Activated naive CD4-positive, alpha-beta T cell (primary cell): ENCODE measurements at places on chromosomes 1 and 21.

- DNase-seq = no peak
Observed at GRCh38 chr21:24869862-24870261, 737.4 kb downstream of the MRPL39 start.

DNA sequence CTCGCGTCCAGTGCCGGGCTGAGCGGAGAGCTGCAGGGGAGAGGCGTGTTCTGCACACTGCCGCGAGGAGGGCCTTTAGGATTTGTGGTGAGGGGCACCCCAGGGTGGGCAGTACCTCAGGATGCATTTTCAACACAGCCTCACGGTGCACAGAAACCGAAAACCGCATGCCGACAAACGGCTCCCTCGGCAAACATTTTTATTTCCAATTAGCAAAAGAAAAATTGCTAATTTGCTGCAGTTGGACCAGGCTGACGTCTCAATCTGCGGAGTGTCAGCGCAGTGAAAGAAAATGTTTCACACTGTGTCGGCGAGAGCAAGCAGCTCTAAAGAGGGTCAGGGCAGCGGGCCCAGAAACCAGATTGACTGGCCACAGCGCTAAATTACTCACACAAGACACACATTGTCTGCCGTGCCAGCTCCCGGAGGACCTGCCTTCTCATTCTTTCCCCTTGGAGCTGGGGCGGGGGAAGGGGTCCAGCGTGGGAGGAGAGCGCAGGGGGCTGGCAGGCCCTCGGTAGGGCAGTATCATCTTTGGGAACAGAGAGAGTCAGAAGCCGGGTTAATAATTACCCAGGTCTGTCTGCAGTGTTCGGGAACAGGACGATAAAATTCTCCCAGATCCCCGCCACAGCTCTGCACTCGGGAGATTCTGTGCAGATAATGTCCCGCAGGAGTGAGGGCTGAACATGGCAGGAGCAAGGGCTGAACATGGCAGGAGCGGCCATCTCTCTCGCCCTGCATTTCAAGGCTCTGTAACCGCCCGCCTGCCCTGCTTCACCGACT is 150.2 kb downstream of the PRDM16 start:
- no peak for DNase-seq

DNA sequence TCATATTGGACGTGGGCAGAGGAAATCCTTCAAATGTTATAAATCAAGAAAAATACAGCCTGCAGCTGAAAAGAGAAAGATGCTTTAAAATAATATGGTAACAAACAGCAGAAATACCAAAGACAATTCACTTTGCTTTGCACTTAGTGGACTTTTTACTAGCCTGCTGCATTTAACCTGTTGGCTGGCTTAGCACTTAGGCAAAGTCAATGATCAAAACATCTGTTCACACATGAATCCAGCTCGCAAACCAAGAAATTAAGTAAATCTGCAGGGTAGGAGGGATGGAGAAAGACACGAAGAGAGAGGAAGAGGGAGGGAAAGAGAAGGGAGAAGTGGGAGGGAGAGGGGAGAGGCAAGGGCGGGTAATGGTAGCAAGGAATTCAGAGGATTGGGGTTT is 103.6 kb upstream of the RAB4A start:
- DNase-seq = no peak

DNA sequence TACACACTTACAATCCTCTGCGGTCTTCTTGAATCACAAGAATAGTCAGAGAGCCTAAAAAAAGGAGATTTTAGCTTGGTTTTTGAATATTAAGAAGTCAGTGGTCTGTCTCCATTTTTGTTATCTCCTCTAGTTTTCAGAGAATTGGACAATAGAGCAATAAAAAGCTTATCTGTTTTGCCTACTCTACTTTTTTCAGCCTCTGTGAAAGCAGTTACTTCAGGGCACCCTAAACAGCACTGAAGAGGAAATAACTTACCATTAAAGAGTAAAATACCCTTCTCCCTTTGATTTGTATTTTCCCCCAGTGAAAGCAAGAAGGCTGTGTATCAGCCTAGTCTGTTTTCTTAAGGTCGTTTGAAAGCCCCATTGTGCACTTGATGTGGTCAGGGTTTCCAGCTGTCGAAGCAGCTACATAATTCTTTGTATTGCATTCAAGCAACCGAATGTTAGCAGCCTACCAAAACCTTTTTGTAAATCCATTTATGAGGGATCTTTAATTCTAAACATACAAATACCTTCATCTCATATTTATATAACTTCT is 1.0 kb downstream of the NTMT2 start:
- DNase-seq = no peak

DNA sequence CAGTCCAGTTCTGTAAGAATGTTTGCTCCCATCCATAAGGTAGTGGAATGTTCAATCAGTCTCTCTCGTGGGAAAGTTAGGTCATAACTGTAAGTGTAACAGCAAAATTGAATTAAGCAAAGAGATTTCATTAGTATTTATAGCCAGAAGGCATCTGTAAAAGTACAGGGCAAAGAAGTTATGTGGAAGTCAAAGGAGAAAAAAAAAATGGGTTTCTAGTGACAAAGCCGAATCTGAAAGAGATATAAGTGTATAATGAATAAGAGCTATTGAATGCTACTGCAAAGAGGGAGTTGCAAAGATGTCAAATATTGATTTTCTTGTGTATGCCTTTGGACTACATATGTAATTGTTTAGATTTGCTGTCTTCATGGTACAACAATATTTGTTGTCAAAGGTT is 47.4 kb upstream of the FOXD3 start:
- DNase-seq = no peak

DNA sequence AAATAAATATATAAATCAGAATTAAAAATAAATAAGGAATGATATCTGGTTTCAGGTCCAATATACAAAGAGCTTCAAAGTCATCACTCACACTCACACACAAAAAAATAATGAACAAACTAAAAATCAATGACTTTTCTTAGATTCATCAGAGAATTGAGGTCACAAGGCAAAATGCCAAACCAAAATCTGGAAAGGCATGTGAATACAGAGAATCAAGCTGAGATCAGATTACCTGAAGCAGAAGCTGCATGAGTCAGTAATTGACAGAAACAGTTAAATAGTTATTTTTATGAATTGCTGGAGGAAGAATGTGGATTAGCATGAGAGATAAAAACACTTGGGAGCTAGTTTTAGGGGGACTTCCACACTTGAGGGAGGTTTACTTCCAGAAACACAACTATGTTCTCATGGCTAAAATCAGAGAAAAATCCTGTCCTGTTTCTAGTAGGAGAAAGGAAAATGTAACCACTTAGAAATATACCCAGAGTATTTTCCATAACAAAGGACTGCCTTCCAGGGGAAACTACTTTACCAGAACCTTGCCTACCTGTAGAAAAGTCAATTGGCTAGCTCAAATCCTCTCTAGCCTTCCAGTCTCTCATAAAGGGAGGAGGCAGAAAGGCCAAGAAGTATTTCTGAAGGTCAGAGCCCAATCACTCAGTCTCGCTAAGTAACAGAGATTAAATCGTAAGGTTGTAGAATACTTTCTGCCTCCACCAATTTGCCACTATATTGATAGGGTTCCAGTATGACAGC is 536.6 kb upstream of the NR5A2 start:
- no peak for DNase-seq

DNA sequence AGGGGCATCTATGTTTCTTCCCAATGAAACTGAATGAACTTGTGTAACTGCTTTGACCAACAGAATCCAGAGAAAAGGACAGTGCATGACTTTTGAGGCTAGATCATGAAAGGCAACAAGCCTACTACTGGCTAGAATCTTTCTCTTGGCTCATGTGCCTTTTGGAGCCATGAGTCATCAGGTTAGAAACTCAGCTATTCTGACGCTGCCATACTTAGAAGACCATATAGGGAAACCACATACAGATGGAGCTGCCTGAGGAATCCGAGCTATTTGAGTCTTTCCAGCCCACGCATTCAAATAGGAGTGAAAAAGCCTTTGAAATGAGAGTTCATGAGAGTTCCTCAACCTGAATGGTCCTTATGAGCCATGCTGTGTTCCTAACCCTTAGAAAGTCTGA is 738.5 kb upstream of the CHRM3 start:
- DNase-seq = no peak

DNA sequence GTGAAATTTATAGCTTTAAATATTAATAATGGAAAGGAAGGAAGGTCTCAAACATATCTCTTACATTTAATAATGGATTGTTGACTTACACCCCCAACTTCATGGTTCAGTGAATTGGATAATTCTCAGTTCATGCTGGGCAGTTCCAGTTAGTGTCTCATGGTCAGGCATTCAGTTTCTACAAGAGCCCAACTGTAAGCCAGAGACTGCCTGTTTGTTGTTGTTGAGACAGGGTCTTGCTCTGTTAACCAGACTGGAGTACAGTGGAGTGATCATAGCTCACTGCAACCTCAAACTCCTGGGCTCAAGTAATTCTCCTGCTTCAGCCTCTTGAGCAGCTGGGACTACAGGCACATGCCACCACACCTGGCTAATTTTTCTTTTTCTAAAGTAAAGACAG is 5.0 kb upstream of the DMAP1 start:
- no peak for DNase-seq

DNA sequence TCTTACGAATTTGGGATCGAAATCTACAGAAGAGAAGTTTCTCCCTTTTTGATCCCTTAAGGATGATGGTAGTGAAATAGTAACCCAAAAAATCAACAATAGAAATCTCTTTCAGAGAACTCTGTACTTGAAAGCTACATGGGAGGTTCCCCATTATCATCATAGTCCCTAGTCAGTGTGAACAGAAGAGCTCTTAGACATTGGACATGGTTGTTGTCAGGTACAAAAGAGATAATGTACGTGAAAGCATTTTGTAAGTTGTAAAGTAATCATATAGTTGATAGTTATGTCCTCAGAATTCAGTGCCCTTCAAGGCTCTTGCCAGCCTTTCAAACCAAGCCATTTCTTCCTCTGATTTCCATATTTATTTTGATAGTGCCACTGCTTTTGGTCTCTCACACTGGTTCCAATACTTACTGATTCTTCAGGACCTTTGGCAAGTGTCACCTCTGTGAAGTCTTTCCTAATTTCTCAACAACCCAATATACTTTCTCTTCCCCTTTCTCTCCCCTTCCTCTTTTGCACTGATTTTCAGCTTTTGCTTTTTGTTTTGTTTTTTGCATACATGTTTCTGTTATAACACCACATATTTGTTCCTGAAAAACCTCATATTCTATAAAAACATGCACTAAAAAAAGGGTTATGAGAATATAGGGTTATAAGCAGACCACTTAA is 22.4 kb downstream of the VPS45 start:
- no peak for DNase-seq

DNA sequence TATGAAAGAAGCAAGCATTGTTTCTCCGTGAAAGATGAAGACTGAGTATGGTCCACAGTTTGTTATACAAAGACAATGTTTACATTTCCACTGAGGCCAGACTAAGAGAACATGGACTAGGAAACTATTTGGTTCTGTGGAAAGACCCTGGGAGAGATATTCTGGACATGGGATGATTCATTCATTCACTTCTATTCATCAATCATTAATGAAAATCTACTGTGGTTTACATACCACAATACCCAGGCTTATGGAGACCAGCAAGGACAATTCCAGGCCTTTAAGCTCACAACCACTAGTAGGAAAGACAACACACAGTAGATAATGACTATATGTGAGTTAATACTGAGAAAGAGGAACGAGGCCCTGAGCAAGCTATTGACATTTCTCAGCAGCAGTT is 125.4 kb downstream of the TBX15 start:
- DNase-seq = no peak

GRCh38 chr1:147080006-147080661 is 92.1 kb downstream of the PRKAB2 start:
- DNase-seq = no peak

- no peak for DNase-seq
Observed at GRCh38 chr1:24545662-24546061, 10.2 kb upstream of the NCMAP start.

- no peak for DNase-seq
Observed at GRCh38 chr1:168665975-168666374, 63.0 kb downstream of the DPT start.

GRCh38 chr1:84020151-84020550 is 21.2 kb upstream of the TTLL7 start:
- DNase-seq = no peak

GRCh38 chr1:14980621-14981218 is 172.8 kb upstream of the TMEM51 start:
- no peak for DNase-seq

GRCh38 chr1:198669023-198669698 is 30.3 kb downstream of the PTPRC start:
- DNase-seq = no peak

DNA sequence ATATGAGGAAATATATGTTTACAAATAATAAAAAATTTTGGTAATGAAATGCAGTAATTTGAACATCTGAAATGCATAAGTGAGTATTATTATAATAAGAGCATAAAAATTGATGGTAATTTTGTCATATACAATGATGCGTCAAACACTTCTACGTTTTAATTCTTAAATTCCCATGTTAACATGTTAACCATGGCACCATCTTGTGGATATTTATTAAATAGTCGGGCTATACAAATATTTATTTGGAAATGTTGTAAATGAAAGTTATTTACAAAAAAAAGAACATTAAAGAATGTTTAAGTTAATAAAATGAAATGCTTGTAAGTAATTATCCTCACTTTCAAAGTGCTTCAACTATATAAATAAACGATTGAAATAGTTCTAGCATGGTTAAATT is 57.2 kb upstream of the C1orf185 start:
- DNase-seq = no peak

- DNase-seq = no peak
Observed at GRCh38 chr1:26468911-26469310, 3.3 kb upstream of the HMGN2 start.

DNA sequence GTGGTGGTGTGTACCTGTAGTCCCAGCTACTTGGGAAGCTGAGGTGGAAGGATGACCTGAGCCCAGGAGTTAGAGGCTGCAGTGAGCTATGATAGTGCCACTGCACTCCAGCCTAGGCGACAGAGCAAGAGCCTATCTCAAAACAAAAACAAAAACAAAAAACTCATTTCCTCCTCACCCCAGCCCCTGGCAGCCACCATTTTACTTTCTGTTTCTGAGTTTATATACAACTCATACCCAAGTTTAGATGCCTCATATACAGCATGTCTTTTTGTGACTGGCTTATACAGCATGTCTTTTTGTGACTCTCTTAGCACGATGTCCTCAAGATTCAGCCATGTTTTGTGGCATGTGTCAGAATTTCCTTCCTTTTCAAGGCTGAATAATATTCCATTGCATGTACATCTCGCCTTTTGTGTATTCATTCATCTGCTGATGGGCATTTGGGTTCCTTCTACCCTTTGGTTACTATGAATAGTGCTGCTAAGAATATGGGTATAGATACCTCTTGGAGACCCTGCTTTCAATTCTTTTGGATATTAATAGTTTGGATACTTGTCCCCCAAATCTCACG is 14.7 kb downstream of the COA7 start:
- no peak for DNase-seq

GRCh38 chr1:155029513-155030242 is 3.9 kb downstream of the DCST2 start:
- DNase-seq = no peak
